ENCODE measurements at places on chromosomes 6 and 20.
A peak's percentile ranks its signal among the peaks of the same experiment; 100 is the strongest.

GRCh38 chr6:14919038-14919670 is 326.7 kb upstream of the JARID2 start:
- DNase-seq = no peak

DNA sequence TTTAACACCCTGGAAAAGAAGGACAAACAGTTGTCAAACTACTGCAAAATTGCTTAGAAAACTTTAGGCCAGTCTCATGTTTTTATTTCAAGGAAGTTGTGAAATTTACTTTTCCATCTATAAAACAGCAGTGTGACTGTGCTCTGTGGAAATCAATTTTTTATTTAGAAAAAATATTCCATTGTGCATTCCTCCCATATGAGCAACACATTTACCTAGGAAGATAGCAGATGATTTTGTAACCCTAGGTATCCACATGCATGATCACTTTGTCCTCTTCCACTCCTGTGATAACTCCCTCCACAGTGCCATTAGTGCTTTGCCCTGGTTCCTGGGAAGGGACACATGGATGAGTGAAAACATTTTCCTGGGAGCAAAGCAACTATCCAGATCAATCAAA is 70.0 kb upstream of the SHLD1 start:
- no peak for DNase-seq

DNA sequence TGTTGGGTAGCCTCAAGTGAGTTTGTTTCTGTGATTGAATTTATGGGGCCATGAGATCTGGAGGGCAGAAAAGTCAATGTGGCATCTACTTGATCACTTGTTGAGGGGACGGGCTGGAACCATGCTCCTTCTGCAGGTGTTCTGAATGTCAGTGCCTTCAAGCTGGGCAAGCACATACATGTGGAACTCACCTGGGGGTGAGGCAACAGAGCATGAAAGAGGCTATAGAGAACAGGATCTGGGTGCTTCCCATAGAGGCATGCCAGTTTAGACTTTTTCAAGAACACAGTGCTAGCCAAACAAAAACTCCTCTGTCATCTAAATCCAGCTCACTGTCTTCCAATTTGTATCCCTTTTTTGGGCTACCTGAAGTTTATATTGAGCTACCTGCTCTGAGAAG is 77.8 kb upstream of the SLC35B3 start:
- DNase-seq = peak; percentile 2

DNA sequence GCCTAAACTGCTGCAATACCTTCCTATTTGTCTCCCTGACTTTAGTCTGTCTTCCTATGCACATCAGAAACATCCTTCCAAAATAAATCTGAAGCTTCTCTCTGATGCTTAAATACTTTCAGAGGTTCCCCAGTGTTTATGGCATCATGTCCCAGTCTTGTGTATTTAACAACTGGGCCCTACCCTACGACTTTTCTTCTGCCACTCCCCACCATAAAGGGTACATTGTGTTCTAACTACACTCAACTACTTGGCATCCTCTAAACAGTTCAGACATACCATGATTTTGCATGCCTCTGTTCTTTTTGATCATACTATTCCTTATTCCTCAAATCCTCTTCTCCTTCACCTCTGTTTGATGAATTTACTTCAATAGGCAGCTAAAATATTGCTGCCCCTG is 143.0 kb upstream of the KCNK16 start:
- DNase-seq = no peak

DNA sequence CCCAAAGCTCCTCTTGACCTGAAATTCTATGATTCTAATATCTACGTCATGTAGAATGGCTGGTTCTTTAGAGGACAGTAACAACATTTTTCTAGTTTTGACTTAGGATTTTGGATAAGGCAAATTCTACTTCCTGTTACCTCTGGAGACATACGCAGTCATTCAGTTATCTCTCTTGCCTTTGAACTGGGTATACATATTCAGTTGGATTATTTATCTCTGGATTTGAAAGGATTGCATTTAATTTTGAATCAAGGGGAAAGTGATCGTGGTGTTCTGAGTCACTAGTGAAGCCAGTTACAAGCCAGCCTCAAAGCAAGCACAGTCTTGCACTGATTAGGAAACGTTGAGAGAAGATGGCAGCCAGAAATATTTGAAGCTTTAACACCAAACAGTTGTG is 35.3 kb upstream of the BCAS1 start:
- DNase-seq = no peak

DNA sequence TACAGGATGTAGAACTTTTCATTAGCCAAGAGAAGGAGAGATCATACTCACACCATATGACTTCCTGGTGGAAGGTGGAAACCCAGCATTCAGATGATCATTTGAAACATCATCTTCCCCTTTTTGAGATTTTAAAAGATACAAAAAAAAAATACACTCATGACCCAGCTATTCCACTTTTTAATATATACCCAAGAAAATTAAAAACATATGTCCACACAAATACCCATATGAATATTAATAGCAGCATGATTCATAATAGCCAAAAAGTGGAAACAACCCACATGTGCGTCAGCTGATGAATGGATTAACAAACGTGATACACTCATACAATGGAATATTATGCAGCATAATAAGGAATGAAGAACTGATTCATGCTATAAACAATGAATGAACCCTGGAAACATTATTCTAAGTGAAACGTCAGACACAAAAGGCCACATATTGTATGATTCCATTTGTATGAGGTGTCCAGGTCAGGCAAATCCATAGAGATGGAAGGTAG is 130.0 kb upstream of the SGK1 start:
- DNase-seq = no peak

DNA sequence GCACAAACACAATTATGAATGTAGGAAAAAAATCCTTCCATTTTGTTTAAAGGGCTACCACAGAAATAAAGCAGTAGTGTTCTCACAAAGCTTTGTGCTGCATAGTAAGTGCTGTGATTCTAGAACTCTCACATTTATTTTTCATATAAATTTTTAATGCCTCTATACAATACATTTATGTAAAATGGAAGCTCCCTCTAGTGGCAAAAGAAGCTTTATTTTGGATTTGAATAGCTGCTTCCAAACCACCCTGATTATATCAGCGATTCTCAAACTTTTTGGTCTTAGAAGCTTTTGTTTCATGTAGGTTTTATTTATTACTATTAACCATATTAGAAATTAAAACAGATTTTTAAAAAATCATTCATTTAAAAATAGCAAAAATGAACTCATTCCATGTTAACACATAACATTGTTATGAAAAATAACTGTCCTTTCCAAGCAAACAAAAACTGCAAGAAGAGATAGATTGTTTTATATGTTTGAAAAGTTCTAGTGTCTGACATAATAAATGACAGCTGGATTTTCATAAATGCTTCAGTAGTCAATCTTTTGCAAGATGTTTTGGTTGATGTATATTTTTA is 38.4 kb downstream of the HS3ST5 start:
- peak; percentile 7 for DNase-seq

DNA sequence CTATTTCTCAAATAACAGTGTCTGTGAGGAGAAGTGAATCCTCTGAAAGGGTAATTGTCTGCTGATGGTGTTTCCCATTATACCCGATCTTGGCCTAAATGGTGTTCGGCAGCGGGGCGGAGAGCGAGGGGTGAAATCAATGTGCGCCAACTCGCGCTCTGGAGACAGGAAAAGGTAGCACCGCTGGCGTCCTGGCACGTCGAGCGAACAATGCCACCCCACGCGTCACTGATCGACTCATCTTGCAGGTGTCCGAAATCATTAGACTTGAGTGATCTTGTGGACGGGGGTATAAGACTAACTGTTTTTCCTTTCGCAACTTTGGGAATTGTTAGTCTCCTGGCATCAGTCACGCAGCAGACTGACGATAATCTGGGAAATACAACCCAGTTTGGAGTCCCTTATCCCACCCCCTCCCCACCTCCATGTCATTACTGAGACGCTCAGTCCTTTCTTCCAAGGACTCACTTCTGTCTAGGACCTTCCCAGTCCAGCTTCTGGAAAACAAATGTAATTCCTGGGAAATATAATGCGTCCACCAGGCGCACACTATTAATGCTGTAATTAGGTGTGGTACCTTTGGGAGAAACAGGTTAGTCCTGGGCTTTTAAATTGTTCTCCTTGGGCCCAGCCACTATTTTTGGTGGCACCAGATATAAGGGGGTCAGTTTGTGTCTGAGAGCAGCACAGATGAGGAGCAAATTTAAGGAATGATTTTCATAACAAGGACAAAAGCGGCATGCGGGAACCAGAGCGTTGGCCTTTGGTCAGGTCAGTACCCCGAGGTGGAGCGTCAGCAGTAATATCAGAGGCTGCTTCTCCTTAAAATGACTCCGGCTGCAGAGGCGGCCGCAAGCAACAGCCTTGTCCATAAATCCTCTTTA is 2.3 kb downstream of the LINC00237 start:
- no peak for DNase-seq

GRCh38 chr6:165969184-165969583 is 198.5 kb downstream of the TBXT start:
- DNase-seq = peak; percentile 62

- peak; percentile 28 for DNase-seq
Measured at GRCh38 chr6:10528158-10528981, 7.2 kb downstream of the GCNT2 start.

- DNase-seq = no peak
Measured at GRCh38 chr20:37490663-37491350, 30.2 kb upstream of the NNAT start.

- no peak for DNase-seq
Measured at GRCh38 chr6:1669996-1670395, 60.3 kb downstream of the FOXC1 start.

DNA sequence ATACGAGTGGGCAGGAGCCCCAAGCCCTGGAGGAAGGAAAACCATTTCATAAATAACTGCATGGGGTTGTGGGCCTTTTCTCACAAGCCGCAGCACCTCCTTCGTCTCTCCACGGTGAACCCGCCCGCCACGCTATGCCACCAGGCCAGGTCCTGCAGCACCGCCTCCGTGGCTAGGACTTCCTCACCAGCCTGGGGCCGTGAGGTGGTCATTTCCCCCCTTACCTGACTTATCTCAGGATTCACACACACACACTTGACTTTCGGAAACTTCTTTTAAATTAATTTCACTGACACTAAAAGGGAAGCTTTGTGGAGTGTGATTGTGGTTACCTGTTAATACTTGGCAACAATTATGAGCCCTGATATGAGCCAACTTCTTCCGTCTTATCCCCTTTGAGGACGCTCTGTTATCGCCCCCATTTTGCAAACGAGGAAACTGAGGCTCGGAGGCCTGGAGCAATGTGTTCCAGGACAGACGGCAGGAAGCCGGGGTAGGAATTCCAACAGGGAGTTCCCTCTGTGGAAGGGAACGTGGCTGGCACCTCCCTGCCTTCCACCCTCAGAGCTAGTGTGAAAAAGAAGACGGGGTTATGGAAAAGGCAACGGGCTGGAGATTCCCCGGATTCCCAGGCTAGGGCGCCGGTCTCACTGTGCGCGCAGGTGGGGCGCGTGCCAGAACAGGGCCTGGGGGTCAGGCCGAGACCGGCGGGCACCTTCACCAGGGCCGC is 817 bp upstream of the SLCO4A1 start:
- no peak for DNase-seq

- DNase-seq = no peak
Measured at GRCh38 chr20:43731927-43732326, 5.1 kb upstream of the GTSF1L start.

- no peak for DNase-seq
Measured at GRCh38 chr20:31764641-31765305, 25.7 kb downstream of the TPX2 start.

DNA sequence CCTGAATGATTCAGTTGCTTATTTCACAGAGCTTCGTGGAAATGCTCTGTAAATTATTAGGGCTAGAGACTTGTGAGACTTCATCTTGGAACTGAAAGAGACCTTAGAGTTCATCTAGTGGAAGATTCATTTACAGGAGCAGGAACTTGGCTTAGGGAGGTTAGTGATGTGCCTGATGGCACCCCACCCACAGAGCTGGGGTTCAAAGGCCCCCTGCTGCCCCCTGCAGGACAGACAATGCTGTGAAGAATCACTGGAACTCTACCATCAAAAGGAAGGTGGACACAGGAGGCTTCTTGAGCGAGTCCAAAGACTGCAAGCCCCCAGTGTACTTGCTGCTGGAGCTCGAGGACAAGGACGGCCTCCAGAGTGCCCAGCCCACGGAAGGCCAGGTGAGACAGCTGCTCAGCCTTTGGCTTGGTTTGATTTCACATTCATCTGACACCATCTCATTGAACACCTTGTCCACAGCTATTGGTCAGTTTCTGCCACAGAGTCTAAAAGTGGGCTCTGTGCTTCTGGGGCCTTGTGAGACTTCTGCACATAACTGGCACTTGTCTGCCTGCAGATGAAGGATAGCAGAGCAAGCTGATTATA is 25.1 kb downstream of the MYBL2 start:
- peak; percentile 25 for DNase-seq

All from NCI-H510A treated with DMSO at 0.1 percent for 48 hours (cell line).